ENCODE measurements at places on chromosomes 5 and 9.

- DNase-seq, result no peak
Measured at GRCh38 chr5:77550406-77550805, 58.3 kb upstream of the WDR41 start.

GRCh38 chr9:2281031-2281802 lies 266.1 kb downstream of the SMARCA2 start:
- DNase-seq, result peak; percentile 50

DNA sequence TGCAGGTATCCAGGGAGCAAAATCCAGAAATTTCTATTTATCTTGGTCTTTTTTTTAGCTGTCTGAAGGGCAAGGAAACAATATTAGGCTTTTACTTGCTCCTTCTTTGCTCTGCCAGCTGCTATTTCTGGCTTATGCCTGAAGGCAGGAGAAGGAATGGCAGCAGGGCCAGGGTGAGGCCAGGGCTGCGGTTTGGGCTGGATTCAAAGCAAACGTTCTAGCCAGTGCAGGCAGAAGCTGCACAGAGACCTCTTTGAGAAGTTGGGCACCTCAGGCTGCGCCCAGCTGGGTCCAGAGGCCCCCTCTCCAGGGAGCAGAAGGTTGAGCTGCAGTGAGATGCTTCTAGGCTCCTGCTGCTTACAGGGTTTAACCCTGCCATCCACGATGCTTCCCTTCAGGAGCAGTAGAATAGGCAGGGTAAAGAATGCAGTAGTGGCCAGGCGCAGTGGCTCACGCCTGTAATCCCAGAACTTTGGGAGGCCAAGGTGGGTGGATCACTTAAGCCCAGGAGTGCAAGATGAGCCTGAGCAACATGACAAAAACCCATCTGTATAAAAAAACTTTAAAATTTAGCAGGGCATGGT lies 201.2 kb downstream of the ADCY2 start:
- DNase-seq, result no peak

DNA sequence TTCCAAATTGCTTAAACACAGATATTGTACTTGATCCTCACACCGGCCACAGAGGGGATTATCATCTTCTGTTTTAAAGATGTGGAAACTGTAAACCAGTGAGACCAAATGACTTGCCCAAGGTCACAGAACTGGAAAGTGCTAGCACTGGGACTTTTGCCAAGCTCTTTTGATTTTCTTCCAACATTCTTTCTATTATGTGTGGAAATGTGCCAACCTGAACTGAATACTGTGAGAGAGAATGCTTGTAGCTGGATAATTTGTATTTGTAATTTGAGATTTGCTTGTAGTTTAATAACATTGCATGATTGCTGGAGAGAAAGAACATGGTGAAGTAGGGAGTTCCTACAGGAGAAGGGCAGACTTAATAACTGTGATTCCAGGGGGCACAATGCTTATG lies 977.9 kb upstream of the NUDT12 start:
- no peak for DNase-seq

DNA sequence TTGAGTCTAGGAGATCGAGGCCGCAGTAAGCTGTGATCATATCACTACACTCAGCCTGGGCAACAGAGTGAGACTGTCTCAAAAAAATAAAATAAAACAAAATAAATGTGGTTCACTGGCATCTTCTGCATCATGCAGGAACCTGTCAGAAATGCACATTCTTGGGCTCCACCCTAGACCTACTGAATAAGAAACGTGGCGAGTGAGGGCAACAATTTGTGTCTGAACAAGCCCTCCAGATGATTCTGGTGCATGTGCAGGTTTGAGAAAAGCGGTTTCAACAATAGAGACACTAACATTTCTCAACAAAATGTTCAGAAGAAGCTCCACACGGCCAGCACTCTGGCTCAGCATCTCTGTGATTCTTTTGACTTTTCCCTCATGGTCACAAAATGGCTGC lies 42.8 kb upstream of the CPEB4 start:
- no peak for DNase-seq

DNA sequence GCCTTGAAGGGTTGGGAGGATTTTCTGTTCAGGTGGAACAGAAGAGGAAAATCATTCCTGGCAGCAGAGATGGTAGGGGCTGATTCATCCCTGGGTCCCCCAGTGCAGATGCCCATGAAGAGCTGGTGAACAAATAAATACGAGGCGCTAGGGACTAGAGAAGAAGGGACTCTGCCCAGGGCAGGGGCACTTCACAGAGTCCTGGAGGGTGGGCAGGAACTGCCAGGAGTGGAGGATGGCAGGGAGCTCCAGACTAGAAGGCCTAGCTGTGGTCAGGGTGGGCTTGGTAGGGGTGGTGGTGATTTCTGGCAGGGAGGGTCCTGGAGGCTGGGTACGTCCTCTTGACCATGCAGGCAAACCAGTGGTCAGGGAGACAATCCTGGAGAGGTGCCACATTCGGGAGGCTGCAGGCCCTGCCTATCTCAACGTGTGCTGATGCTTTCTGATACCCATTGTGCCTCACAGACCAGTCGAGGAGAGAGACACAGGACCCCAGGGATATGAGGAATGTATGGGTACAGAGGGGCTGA lies 69.9 kb downstream of the CRB2 start:
- no peak for DNase-seq

GRCh38 chr5:96597438-96598020 lies 64.6 kb upstream of the CAST start:
- DNase-seq, result no peak

DNA sequence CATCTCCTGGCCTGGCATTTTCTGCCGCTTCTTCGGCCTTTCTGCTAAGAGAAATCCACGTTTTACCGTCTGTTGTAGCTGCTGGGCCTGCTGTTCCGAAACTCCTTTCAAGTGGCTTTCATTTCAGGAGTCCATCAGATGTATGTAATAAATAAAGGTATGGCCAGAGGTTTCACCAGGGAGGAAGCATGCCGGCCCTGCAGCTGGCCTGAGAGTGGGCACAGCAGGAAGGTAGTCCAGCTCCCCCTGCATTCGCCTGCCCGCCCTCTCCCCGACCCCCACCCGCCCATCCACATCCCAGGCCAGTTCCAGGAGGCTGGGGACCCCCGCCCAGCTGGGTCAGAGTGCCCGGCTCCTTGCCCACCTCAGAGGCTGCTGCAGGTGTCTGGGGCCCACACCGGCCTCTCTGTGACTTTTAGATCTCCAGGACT lies 46.4 kb upstream of the EXOC3 start:
- DNase-seq, result no peak

- DNase-seq, result no peak
Measured at GRCh38 chr5:78576376-78576775, 72.2 kb downstream of the LHFPL2 start.

DNA sequence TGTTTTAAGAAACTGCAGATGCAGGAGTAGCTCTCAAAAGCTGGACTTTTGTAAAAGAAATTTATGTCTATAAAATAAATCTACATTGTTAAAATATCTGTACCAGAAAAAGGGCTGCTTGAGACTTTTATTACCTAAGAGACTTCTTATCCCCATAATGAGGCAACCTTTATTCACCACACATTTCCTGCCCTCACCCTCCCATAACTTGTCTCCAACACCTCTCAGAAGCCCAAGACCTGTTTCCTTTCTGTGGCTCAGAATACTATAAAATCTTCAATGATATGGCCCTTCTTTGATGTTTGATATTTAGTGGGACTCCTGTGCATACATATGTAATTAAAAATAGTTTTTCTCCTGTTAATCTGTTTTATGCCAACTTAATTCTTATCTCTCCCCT lies 141.5 kb upstream of the FER start:
- DNase-seq, result no peak

GRCh38 chr5:1873243-1873959 lies 9.3 kb downstream of the IRX4 start:
- DNase-seq, result no peak

DNA sequence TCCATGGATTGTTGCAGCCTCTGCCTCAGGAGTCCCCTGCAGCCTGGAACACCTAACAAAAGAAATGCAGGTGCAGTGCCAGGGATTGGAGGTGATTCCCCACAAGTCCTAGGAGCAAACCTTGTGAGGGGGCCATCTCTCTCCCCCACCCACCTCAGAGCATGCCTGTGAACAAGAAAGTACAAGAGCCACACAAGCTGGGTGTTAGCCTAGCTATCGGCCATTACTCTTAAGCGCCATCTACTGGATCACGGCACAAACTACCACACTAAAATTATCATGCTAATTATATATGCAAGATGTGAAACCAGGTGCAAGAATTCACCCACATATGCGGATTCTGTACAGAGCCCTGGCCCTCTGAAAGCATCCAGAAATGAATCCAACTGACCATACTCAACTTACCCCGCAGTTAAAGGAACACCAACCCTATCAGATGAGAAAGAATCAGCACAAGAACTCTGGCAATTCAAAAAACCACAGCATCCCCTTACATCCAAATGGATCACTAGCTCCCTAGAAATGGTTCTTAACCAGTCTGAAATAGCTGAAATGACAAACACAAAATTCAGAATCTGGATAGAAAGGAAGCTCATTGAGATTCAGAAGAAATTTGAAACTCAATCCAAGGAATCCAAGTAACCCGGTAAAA lies 16.5 kb upstream of the PRSS3 start:
- DNase-seq, result peak; percentile 18

- no peak for DNase-seq
Measured at GRCh38 chr9:137742698-137743097, 123.9 kb downstream of the EHMT1 start.

DNA sequence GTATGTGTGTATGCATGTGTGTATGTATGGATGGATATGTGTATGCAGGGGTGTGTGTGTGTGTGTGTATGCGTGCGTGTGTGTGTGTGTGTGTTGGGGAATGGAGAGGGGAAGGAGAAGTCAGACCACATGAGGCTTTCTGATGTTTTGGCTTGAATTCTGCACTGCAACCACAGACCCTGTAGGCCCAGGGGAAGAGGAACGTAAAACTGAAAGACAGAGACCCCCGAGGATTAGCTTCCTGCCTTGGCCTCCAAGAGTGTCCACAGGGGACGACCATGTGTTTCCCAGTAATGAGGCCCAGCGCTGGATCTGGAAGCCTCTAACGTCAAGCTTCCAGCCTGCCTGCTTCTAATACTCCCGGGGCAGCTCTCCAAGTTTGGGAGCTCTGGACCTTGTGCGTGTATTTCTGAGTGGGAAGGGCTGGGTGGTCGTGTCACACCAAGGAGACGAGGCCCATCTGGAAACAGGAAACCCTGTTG lies 5.8 kb downstream of the DCANP1 start:
- DNase-seq, result no peak

DNA sequence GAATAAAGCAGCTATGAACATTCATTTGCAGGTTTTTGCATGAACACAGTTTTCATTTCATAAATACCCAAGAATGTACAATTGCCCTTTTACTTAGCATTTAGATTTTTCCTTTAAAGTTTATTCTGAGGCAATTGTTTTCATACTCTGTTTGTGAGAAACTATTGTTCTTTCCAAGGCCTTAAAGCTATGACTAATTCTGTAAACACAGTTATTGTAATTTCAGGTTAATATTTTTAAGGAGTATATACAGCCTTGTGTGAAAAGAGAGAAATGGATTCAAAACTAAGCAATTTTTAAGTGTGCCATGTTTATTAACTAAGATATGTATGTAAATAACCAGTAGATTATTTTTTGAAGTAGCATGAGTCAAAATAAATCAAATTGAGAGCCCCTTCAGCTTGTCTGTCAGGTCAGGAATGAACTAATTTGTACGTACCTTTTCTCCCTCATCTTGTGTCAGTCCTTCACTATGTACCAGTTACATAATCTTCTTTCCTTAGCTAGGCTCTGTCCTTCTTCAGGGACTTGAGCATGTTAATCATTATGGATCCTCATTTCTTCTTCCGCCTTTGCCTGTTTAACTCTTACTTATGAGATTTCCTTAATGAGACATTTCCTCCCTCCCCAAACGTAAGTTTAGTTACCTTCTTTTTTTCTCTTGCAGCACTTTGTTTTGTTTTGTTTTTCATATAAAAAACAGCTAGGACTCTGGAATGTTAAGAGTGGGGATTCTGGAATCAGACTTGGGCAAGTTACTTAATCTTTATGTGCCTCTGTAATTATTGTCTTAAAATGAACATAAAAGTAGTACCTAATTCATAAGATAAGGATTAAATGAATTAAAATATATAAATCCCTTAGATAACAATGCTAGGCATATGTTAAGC lies 63.6 kb downstream of the NIPBL start:
- DNase-seq, result no peak

GRCh38 chr9:110309681-110310080 lies 28.0 kb downstream of the TXNDC8 start:
- no peak for DNase-seq

DNA sequence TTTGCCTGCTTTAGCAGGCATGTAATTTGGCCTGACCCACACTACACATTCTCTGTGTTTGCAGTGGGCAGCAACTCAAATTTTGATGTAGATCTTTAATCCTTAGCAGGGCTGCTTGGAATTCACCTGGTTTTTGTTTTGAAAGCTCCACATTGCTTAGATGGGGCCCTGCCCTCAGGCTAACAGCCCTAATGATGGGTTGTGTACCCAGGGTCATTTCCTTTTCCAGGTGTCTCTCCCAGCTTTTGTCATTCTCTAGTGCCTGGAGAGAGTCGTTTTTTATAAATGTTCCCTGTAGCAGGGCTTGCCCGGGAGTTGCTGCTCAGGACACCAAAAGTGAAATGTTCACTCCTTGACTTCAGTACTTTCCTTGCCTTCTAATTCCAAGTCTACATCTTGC lies 126.3 kb downstream of the TRIO start:
- no peak for DNase-seq

DNA sequence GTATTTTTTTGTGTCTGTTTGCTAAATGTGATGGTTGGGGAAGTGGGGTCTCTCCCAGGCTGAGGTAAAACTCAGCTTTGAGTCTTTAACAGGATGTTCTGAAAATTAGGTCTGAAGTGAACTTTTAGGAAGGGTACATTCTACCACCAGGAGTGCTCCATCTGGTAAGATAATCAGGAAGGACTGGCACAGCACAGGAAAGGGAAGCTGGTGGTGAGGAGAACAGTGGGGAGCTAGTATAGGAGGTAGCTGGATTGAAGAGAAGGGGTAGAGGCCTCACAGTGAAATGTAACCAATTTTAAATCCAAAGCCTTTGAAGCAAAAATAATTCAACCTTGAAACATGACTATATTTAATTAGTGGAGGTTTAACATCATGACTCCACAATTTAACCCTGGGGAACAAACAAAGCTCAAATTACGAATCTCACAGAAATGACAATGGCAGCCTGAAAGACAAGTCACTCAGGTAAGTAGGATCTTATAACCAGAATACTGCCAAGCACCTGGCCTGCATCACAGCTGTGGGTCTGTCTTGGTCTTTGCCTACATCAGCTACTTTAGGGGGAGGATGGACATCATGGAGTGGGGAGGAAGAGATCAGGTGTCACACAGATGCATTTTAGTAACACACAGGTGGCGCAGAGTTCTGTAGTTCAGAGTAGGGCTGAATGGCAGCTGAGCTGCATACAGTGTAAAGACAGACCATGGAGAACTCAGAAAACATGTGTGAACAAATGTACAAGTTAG lies 445.3 kb downstream of the DMRT2 start:
- no peak for DNase-seq

DNA sequence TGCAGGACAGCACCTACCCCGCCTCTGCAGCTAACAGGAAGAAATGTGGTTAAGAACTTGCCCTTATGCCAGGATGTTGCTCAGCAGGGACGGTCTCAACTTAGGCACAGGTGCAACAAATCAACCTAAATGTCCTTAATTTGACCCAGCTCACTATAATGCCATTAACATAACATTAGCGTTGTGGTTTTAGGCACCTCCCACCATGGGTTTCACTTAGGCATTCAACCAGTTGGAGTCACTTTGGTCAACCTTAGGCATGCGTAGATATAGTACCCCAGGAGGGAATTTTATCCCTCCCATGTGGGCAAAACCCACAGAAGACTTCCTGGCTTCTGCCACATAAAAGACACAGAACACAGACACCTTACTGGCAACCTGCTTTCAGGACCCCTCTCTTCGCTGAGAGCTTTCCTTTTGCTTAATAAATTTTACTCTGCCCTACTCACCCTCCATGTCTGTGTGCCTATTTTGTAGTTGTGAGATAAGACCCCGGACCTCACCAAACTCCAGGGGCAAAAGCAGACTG lies 8.7 kb upstream of the ERAP1 start:
- DNase-seq, result no peak

Measured in 8988T (cell line).